ENCODE measurements at places on chromosomes 2 and 18.

- DNase-seq = peak; percentile 90
These were observed at the start of gene ALK for GRCh38 chr2:29921560-29921915. Gene ALK, minus strand, starts transcription at chr2:29921586. Its CDS starts 927 bp downstream, at chr2:29920659.

DNA sequence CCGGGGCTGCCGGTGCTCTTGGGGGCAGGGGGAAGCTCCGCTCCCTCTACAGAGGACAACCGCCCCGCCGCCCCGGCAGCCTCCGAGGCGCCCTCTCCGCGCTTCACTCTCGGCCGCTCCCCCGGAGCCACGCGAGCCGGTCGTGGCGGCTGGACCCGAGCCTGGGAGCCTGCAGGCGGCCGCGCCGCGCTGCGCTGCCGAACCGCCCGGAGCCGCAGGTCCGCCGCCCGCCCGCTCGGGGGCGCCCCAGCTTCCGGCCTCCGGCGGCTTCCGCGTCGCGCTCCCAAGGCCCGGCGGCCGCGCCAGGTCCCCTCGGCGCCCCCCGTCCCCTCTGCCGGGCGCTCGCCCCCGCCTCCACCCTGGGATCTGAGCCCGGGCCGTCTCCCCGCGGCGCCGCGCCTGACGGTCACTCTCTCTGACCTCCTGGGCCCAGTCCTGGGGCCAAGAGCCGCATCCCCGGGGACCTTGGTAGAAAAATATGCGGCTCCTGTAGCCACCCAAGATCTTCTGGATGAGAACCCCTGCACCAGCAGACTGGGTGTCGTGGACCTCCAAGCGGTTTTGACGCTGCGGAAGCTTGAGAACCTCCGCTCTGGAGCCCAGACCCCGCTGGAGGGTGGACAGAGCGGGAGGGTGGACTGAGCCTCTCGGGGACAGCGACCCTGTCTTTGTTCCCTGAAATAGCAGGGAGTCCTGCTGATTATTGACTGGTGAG lies 44.3 kb downstream of the SERTAD2 start:
- no peak for DNase-seq

GRCh38 chr2:44093970-44094369 lies 74.7 kb upstream of the PPM1B start:
- no peak for DNase-seq

GRCh38 chr18:13641551-13642439 lies 84.6 kb downstream of the FAM210A start:
- DNase-seq = no peak

DNA sequence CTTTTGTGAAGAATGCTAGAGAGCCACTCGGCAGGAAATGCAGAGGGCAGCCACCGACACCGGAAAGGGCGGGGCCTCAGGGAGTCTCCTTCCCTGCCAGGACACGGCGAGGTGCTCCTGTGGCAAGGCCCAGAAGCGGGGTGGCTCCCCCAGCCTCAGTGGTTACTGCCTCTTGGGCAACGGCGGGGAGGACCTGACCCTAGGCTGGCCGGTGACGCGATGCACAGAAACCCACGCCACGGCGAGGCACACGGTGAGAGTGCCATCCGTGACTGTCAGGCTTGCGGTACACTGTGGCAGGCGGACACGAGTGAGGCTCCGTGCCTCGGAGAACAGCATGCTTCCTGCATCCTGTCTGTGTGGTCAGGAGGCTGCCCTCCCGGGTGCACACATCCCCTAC lies 47.8 kb downstream of the ZAP70 start:
- no peak for DNase-seq

GRCh38 chr2:152961351-152961750 lies 242.9 kb downstream of the ARL6IP6 start:
- no peak for DNase-seq

DNA sequence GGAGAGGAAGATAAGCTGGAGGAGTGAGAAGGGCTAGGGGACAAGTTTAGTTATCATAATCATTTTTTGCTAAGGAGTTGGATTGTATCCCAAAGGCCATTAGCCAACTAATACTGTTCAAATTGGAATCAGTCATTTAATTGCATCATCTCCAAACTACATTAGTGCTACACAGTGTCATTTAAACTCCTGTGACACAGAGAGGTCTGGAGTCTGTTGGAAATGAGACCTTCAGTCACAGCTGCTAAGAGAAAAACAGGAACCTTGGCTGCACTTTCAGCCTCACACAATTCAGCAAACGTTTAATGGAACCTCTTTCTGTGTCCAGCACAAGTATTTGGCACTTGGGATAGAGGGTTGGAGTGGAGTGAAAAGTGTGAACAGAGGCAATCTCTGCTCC lies 175.5 kb upstream of the MGAT5 start:
- no peak for DNase-seq

- no peak for DNase-seq
These were observed 209.6 kb downstream of the HDAC4 start for GRCh38 chr2:239190921-239191885.

- DNase-seq = no peak
These were observed 82.0 kb upstream of the TTC39C start for GRCh38 chr18:23932385-23933067.

DNA sequence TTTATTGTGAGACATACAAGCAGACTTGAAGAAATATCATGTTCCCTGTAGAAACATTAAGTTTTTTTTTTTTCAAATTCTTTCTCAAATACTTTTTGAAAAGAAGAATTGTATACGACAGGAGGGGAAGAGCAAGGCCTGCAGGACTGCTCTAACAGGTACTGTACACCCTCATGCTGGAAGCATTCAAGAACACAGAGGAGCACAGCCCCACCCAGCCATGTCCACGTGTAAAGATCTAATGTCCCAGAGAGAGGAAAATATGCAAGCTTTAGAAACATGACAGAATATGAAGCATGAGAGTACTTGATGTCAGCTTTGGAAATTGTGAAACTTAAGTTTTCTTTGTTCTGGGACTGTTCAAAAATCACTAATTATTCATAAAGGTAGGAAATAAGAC lies 191.6 kb downstream of the TTC32 start:
- no peak for DNase-seq

DNA sequence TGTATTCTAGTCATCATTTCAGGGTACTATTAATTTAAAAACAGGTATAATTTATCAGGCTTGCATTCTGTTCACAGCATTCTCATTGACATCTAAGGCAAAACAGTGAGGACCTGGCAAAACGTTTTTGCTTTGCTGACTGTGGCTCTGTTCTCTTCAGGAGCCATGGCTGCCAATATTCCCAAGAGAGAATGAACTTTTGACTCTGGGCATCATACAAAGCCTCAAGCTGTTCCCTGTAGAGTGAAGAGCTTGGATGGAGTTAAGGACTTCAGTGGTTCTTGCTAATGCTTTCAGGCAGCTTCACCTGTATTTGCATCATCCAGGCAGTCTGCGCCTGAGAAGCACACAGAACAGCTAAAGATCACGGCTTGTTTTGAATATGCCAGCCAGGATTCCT lies 65.9 kb upstream of the CAVIN2 start:
- DNase-seq = no peak

GRCh38 chr2:162333968-162334367 lies 10.0 kb upstream of the GCA start:
- no peak for DNase-seq

GRCh38 chr2:195613922-195614321 lies 43.1 kb upstream of the SLC39A10 start:
- no peak for DNase-seq

GRCh38 chr2:241064008-241064801 lies 37.9 kb downstream of the MTERF4 start:
- DNase-seq = no peak

- no peak for DNase-seq
These were observed 1.8 kb upstream of the KCNIP3 start for GRCh38 chr2:95295376-95295775.

DNA sequence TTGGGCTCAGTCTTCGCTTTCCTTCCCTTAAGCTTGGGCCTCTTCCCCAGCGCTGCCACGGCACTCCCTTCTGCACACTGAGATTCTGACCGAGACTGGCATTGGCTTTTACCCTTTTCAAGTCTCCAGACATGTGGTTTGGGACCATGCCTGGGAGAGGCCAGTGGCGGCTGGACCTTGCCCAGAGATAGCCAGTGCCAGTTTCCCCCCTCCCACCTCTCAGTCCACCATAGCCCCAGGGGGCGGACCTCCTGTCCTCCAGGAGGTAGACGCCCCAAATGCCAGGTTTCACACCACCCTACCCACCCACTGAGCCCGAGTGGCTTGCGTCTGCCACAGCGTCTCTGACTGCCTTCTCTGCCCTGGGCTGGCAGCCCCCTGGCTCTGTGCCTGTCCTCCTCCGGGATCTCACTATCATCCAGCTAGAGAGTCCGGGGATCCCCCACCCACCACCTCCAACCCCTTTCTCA lies 47.7 kb downstream of the INPP5D start:
- DNase-seq = no peak

- no peak for DNase-seq
These were observed 29.4 kb downstream of the KIF1A start for GRCh38 chr2:240790370-240791220.

DNA sequence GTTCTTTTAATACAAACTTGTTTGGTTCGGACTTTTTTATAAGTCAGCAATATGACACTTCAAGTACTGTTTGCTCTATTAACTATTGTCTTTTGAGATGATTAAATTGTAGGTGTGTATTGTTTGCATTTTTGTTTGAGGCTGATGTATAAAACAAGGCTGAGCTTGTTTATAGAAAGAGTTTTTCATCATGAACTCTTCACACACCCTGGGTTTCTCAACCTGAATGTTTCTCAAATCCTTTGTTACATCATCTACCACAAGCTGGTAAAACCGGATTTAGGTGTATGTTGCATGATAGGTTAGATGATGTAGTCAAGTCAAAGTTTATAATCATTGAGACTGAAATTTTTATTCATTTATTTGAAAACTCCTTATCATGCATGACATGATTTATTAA lies 335.2 kb upstream of the LRATD1 start:
- no peak for DNase-seq

GRCh38 chr2:205860885-205861284 lies 178.6 kb downstream of the NRP2 start:
- DNase-seq = no peak

DNA sequence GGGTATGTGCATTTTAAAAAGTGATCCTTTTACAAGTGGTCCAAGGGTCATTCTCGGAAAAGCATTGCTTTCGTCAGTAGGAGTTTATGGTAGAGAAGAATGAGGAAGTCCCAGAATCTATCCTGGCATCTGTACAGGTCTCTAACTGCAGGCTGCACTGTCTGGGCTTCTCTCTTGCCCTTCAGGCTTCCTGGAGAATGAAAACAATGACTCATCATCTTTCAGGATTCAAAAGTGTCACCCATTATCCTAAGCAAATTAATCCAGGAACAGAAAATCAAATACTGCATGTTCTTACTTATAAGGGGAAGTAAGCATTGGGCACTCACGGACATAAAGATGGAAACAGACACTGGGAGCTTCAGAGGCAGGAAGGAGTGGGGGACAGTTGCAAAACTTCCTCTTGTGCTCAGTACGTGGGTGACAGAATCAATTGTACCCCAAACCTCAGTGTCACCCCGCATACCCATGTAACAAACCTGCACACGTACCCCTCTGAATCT lies 60.2 kb upstream of the TXNDC2 start:
- DNase-seq = no peak

Data from NCI-H1092 (cell line).